ENCODE measurements at places on chromosomes 5 and 9.

GRCh38 chr5:170365011-170365410 is 24.2 kb downstream of the KCNMB1 start:
- DNase-seq = no peak

DNA sequence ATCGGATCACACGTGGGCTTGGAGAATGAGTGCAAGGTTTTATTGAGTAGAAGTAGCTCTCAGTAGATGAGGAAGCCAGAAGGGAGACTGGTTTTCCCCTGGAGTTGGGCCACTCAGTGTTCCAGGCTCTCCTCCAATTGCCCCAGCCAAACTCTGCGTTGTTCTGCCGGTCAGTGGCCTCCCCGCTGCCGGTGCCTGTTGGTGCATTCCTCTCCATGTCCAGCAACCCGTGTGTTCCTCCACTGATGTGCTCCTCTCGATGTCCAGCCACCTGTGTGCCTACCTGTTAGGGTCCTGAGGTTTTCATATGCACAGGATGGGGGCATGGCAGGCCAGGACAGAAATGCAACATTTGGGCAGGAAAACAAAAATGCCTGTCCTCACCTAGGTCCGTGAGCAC is 888.0 kb upstream of the PTPRD start:
- DNase-seq = no peak

- peak; percentile 37 for DNase-seq
Measured at GRCh38 chr9:72695365-72695764, 174.0 kb downstream of the TMC1 start.

GRCh38 chr5:154646745-154647113 is 108.4 kb upstream of the LARP1 start:
- no peak for DNase-seq

DNA sequence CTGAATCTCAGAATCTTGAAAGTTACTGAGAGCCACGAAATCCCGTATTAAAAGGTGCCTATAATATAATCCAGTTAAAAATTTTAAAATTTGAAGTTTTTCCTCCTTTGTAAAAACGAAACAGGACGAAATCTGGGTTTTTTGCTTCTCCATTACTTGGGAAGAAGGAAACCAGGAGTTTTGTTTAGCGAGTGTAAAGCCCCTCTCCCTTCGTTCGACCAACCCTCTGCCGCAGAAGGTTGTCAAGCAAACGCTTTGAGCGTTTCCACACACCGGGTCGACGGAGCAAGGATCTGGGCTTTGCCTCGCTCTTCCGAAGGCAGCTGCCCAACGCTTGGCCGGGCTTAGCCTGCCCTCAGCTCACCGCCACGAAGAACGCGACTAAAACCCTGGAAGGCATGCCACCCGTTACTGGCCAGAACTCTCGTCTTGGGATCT is 1.6 kb upstream of the FOXE1 start:
- DNase-seq = no peak

DNA sequence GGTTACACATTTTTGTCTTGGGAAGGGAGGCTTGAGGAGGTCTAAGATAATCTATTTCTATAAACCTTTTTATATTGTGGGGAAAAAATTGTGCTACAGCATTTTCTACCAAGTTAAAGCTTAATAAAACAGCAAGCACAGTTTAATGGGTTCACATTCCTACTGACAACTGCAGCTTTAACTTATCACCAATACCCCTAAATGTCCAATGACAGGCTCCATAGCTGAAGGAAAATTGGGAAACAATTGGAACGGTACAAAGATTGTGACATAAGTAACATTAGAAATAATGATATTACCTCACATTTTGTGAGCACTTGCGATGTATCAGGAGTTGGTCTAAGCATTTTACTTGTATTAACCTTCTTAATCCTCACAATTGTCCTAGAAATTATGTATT is 79.5 kb upstream of the HAPLN1 start:
- DNase-seq = no peak

DNA sequence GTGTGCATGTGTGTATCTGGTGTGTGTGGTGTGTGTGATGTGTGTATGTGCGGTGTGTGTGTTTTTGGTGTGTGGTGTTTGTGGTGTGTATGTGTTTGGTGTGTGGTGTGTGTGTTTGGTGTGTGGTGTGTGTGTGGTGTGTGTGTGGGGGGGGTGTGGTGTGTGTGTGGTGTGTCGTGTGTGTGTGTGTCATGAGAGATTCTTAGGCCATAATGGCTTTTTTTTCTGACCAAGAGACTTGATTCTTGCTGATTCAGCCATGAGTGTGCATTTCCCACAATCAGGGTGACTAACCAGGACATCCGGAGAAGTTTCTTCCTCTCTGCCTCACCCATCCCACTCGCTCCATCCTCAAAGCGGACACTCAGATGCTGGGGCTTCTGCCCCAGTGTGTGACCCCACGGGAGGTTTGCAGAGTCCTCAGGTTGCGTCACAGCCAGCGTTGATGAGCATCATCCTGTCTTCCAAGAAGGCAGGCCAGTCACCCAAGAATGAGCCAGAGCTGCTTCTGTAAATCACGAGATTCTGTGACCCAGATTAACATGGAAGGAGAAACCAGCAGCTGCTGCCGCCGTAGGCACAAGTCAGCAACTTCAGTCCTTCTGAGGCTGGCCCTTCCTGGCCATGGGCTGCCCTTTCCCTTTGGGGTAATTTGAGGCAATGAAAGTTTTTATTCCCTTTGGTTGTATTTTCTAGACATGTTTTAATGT is 12.5 kb upstream of the CTSL start:
- DNase-seq = peak; percentile 66

GRCh38 chr9:33127881-33128280 is 39.3 kb downstream of the B4GALT1 start:
- no peak for DNase-seq

DNA sequence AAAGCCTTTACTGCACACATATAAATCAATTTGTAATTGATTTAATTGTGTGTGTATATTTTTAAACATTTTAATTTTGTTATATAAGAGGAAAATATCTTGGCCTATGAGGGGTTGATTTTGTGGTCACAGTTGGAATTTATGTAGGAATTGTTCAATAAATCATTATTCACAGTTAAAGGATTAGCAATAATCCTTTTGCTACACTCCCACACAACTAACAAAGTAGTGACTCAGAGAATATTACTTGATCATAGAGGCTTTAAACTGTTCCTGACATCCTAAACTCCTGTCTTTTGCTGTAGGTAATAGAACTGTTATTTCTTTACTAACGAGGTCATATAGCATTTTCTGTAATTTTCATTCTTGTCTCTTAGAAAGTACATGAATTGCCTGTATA is 95.5 kb downstream of the ZCCHC7 start:
- no peak for DNase-seq

- no peak for DNase-seq
Measured at GRCh38 chr9:112541685-112542084, 55.1 kb downstream of the KIAA1958 start.

DNA sequence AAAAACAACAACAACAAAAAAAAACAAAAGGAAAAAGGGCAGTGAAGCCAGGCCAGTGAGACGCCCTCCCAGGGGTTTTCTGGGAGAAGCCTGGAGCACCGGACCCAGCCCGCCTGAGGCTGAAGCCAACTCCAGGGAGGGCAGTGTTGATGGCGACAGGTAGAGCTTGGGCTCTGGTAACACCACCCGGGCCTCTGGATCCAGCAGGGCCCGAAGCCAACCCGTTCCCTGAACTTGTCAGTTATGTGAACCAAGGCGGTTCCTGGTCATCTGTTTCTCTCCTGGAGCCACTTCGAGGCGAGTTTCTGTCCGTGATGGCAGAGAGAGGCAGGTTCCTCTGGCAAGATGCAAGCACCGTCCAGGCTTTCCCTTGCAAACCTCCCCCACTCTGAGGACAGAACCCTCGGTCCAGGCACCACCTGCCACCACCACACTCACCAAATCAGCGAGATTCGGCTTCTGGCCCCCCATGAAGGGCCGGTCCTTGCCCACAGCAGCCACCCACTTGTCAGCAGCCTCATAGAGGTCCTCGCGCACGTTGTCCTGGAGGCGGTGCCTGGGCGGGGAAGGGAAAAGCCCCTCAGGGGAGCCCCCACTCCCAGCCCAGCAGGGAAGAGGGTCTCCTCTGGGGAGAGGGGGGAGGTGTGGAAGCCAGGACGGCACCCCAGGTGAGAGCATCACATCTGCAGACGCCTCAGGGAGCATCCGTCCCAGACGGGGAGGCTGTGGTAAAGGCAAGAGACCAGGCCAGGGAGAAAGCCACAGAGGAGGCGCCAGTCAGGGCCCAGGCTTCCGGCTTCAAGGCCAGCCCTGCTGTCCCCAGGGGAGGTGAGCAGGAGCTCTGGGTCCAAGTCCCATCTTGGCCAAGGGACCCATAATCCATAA is 5.4 kb downstream of the PTGES2 start:
- no peak for DNase-seq
